ENCODE measurements at places on chromosomes 6 and 20.

DNA sequence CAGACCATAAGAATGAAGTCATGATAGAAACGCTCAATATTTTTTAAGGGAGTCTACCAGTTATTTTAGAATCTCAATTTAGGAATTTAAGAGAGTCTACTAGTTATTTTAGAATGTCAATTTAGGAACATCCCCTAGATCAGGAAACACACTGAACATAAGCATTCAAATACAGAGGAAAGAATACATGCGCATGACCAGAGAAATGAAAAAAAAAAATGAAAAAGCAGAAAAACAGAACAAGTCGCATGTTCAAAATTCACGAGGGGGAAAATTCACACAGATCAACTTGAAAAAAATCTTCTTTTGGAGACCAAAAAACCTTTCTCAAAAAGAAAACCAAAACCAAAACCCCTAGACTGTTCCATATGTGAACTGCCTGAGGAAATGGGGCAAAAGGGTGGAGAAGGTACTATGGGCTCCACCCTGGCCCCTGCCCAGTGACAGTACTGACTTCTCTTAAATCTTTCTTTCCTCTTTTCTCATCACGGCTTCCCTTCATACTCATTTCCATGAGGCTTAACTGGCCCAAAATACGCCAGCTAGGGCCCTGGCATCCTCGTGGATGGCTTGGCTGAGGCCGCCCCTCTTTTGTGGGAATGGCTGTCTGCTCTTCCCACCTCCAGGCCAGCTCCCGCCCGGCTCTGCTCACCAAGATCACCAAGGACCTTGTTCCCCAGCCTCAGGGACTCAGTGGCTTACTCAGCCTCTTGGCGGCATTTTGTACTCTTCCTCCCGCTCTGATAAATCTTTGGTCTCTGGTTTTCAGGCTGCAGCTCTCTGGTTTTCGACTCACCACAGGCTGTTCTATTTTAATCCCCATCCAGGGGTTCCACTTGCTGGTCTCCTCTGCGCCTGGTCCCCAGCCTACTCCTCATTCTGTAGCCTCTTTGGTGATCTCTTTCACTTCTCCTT is 11.2 kb downstream of the ZBTB2 start:
- DNase-seq, result no peak

GRCh38 chr6:19827903-19828302 is 9.3 kb upstream of the ID4 start:
- DNase-seq, result no peak

DNA sequence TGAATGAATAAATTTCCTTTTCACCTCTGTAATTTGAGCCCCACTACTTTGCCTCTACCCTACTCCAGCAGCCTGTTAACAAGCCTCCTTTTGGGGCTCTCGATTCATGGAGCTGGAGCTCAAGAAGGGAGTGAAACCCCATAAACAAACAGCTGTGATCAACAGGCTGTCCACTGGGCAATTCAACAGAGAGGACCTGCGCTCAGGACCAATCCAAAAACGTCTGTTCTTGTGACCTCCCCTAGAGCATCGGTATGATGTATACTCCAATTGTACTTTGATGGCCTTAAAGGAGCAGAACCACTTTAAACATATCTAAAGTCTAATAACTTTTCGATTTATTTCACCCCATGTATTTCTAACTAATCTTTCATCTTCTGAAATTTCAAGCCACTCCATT is 37.4 kb downstream of the HIVEP2 start:
- DNase-seq, result no peak

- peak; percentile 15 for DNase-seq
These were observed 45.0 kb upstream of the RIPOR2 start for GRCh38 chr6:24980507-24981385.

DNA sequence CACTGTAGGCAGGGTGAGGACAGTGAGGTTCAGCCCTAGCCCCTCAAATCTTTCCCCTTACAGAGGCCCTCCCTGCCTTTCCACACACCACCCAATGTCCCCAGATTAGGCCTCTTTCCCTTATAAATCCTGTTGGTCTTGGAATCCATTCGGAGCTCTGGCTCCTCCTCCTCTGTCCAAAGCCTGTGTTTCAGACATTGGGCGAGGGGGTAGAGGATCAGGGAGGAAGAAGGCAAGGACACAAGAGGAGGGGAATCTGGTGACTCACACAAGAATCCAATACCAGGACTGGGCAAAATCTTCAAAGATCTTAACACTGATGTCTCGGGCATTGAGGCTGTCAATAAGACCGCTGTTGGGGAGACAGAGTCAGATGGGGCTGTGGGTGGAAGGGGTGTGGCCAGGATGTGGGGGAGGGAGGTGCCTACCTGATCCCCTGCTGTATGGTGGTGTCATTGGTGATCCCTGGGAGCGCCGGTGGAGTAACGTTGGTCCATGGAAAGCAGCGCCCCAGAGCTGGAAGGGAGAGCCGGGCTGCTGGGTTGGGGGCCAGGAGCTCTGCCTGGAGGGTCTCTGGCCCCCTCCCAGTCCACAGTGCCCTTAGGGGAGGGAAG is 7.6 kb downstream of the SLC44A4 start:
- DNase-seq, result peak; percentile 44

GRCh38 chr20:17663486-17663885 is 18.6 kb downstream of the RRBP1 start:
- no peak for DNase-seq

GRCh38 chr6:31588871-31589650 is 3.0 kb downstream of the LST1 start:
- DNase-seq, result no peak

GRCh38 chr20:7924692-7925091 is 15.6 kb downstream of the HAO1 start:
- peak; percentile 80 for DNase-seq

GRCh38 chr6:77324866-77325265 is 138.4 kb downstream of the HTR1B start:
- DNase-seq, result no peak

DNA sequence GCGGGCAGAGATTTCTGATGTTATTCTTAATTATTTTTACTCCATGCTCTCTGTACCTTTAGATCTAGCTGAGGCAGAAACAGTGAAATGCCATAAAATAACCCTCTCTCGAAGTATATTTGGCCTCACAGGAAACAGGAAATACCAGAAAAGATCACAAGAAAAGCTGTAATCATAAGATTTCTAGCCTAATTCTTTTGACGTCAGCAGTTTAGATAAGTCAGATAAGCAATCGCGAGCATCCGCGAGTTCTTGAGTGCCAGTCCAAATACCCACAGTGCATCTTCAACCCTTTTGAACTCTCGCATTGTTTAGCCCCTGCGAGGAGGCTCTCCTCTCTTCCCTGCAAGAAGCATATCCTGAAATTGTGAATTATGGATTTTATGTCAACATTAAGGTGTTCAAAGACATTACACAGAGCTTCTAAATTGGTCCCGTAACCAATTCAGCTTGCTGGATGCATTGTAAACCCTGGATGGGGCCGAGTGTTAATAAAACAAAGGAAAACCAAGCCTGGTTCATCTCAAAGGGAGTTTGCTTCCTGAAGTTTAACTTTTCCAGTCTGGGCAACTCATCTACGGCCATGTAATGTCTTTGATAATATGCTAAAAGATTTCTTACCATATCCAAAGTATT is 198.9 kb downstream of the MTFR2 start:
- DNase-seq, result no peak

- DNase-seq, result no peak
These were observed 33.0 kb upstream of the LRRN4 start for GRCh38 chr20:6086868-6087267.

GRCh38 chr20:60372822-60373221 is 414.6 kb downstream of the CDH26 start:
- no peak for DNase-seq

GRCh38 chr20:33164763-33165095 is 3.2 kb upstream of the BPIFA2 start:
- DNase-seq, result no peak

- DNase-seq, result no peak
These were observed 265.9 kb upstream of the QKI start for GRCh38 chr6:163148451-163149278.

GRCh38 chr20:53149148-53149889 is 177.2 kb downstream of the TSHZ2 start:
- DNase-seq, result no peak

DNA sequence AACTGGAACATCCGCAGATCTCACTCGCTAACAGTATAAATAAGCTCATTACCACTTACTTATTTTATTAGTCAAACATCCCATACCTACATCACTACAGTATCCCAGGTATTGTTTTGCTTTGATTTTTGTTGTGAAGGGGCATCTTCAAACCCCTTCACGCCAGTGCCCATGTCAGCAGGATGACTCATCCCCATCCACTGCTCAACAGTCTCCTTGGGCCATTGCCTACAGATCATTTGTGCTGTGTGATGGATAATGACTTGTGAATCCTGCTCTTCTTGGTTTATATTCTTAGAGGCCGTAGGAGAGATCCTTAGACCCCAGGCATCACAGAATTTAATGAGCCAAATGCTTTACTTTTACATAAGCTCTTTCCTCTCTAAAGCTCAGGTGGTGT is 8.5 kb upstream of the SIRT5 start:
- no peak for DNase-seq

DNA sequence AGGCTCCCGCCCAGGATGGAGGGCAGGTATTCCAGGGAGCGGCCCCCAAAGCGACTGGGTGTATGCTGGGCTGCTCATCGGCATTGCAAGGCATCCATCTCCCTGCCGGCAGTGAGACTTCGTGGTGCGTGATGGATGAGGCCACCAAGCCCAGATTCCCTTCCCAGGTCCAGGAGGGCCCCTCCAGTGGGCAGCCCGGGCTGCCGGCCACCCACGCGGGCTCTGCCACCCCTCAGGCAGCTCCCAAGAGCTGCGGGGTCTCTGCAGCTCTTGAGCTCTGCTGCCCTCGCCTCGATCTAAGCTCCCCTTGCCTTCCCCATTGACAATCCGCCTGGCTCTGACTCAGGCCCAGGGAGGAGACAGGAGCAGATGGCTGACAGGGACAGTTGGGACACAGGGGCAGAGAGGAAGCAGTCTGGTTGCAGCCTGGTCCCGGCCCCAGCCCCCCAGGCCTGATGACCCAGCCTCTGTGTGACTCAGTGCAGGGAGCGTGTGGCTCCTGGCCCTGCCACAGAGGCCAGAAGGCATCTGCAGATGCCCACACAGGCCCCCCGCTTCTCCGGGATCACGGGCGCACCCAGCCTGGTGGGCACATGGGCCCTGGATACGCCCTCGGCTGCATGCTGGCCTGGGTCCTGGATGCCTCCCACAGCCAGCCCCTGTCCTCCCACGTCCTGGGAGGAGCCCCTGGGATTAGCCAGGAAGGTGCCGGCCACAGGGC is 33.0 kb downstream of the SLCO4A1 start:
- DNase-seq, result peak; percentile 16

DNA sequence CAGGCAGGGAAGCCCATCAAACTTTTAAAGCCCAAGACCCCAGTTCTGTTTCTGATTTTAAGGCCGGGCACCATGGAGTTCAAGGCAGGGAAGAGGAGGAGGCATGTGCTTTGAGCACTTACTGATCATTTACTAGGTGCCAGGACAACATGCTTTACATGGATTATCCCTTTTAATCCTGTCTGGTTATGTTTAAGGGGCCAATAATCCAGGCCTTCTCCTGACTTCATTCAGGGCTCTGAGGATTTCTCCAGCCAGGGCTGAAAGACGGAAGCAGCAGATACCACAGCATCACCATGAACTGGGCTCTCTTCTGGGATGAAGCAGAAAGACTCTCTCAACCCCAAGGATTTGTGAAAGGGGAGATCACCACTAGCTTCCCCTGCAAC is 4.1 kb downstream of the CCND3 start:
- DNase-seq, result no peak

DNA sequence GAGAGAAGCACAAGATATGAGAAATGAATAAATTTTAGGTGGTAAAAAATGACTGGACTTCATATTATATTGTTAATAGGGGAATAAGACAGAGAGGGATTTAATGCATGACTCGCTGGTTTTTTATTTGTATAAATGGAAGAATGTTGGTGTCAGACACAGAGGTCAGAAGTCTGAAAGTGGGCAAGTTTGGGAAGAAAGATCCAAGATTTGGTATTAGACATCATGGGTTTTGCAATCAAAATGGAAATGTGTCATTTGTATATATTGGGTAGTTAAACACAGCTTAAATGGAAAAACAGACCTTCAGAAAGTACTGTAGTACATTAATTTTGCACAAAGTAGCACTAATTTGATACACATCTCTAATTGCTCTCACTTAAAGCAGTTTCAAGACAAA is 96.2 kb downstream of the EYA4 start:
- peak; percentile 52 for DNase-seq

DNA sequence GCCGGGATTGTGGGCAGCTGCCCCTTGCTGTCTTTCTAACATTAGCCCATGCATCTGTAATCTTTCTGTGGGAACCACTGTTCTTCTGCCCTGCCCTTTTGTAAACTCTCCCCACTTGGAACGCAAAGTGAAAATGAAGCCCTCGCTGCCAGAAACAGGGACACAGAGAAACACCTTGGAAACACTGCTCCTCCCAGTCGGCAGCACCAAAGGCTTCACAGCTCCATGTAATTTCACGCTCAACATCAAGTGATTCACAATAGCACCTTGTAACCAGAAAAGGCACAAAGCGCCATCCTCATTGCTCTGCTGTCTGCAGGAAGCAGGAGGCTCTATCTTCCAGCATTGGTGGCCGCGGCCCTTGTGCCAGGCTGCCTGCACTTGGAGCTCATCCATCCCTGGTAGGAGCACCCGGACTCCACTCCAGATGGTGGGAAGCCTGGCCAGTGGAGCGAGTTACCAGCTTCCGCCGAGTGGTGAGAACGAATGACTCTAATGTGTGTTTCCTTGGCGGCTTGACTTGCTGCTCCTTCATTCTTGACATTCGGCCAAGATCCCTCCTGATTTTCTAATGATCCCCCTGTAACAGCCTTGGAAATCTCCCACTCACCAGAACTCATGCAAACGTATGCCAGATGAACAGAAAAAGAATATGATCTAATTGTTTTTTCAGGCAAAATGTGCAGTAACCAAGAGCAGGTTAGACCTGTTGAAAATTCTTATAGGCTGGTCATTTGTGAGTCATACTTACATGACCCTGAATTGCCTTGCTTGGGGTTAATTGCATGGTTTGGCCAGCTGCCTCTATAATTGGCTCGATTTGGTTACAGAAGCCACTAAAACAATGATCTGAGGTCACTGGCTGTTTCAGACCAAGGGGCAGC is 169.1 kb upstream of the CDYL start:
- peak; percentile 24 for DNase-seq
